ELR (cell line): ENCODE measurements at places on chromosomes 7 and 10.
A peak's percentile ranks its signal among the peaks of the same experiment; 100 is the strongest.

DNA sequence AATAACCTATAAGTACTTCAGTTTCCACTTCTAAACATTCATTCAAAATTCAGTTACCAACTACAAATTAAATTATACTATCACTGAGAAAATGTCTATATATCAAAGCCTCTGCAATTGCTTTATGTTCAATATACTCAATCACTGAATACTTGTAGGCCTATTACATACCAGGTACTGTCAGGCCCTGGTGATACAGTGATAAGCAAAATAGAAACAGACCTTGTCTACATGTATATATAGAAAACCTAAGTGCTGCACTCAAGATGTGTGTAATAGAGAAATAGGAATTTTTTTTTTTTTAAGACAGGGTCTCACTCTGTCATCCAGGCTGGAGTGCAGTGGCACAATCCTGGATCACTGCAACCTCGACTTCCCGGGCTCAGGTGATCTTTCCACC lies 53.7 kb upstream of the PHF14 start:
- no peak for DNase-seq

DNA sequence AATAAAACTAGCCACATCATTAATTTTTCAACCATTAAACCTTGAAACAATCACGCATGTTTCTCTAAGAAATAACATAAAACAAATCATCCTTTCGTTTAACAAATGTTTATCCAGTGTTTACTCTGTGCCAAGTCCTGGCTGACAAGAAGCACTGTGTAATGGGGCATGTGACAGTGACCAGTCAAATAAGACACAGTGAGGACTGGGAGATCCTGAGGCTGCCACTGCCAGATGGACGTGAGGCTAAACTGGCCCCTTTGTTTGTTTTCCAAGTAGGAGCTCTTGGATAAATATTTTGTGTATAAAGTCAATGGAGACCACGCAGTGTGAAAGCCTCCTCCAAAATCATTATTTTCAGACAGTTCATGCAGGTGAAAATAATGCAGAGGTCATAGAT lies 626.2 kb downstream of the SUGCT start:
- no peak for DNase-seq

DNA sequence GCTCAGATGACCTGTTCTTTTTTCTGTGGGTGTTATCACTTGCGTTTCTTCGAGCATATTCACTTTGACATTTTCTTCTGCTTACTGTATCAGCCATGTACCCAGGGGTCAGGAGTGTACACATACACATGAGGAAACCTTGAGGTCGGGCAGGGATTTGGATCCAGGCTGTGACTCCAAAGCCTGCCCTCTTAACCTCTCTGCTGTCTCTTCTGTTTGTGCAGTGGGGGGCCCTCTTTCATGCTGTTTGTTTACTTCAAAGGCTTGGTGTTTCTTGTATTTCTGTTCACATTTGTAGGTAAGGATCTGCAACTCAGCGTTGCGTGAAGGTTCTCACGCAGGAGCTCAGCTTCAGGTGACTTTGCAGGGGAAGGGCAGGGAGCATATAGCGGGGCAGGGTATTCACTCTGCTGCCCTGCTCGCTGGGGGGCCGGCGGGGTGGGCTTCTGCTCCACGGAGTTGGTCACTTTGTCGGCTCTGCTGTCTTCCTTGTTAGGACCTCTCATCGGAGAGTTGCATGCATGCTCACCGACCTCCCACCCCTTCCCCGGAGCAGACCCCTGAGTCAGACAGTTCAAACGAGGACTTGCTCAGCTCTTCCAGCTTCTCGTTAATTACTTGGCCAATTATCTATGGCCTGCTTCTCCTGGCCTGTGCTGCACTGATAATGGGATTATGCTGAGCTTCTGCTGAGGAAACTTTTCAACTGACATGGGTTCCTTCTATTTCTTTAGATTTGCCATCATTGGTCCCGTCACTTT lies 77.5 kb downstream of the SDK1 start:
- DNase-seq = no peak

DNA sequence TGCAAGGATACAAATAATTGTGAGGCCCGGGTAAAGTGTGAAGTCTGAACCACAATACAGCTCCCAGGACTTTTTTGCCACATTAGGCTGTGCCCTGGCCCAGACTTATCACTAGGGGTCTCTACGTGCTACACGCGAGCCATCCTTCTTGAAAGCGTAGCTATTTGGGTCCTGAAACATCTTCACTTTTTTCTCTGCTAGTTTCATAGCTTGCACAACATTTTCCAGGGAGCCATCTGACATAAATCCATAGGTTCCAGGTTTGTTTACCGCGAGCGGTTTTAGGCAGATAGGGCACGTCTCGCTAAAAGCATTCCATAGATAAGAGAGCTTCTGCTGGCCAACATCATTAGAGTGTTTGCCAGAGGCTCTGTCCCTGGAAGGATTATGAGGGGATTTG lies 226.5 kb downstream of the RPS24 start:
- DNase-seq = no peak

DNA sequence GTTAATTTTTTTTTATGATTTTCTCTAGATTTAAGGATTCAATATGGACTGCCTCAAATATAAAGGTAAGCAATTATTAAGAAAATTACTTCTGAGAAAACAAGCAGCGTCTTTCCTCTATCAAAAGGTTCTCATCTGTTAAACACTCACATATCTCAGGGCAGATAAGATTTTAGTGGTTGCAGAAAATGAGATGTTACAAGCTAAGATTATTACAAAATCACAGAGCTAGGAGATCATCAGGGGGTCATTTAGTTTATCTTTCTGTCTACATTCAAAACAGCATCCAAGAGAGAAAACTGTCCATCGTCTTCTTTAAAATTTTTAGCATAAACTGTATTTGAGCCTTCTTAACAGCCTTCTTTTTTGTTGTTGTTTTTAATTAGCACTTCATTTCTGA lies 29.1 kb upstream of the RHOBTB1 start:
- DNase-seq = no peak

DNA sequence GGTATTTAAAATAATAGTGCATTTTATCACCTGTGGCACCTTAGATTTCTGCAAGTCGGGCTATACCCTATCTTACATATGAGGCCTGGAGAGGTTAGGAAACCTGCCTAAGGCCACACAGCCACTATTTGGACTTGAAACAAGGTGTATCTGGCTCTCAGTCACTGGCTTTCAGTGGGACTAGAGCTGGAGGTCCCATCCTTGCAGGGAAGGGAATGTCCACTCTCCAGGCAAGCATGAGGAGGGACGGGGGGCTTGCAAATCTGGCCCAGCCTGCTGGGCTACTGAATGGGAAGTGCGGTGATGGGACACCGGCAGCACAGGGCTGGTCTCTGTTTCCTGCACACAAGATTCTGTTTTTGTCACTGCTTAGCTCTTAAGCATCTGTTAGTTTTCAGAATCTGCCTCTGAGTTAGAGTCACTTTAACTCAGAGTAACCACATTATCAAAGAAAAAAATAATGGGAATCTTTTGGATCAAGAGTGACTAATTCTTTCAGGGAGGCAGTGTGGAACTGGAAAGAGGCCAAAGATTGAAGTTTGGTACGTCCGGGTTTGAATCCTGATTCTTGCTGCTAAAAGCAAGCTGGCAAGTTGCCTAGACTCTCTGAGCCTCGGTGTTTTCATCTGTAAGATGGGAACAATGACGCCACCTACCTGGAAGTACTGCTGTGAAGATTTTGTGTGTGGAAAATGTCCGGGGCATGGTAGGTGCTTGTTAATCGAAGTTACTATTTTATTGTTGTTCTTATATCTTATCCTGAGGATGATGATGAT lies 33.8 kb upstream of the HABP2 start:
- DNase-seq = no peak

- peak; percentile 4 for DNase-seq
Measured at GRCh38 chr10:90205340-90205739, 503.9 kb downstream of the KIF20B start.

- DNase-seq = no peak
Measured at GRCh38 chr10:47368431-47369180, 15.5 kb downstream of the ZNF488 start.

- DNase-seq = no peak
Measured at GRCh38 chr10:71059054-71059818, 153.1 kb upstream of the UNC5B start.
